ENCODE measurements at places on chromosomes 16 and 17.

DNA sequence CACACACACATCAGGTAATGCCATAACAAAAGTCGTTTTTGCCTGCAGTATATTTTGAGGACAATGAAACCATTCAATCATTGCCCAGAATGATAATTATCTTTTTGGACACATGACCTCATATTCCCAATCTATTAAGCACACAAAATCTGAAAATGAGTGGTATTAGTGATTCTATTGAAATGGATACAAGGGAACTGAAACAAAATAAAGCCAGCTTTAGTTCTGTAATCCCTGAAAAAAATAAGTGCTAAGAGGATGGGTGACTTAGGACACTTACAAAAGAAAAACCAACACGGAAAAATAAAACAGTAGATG is 128.3 kb upstream of the MAF start:
- DNase-seq = no peak

DNA sequence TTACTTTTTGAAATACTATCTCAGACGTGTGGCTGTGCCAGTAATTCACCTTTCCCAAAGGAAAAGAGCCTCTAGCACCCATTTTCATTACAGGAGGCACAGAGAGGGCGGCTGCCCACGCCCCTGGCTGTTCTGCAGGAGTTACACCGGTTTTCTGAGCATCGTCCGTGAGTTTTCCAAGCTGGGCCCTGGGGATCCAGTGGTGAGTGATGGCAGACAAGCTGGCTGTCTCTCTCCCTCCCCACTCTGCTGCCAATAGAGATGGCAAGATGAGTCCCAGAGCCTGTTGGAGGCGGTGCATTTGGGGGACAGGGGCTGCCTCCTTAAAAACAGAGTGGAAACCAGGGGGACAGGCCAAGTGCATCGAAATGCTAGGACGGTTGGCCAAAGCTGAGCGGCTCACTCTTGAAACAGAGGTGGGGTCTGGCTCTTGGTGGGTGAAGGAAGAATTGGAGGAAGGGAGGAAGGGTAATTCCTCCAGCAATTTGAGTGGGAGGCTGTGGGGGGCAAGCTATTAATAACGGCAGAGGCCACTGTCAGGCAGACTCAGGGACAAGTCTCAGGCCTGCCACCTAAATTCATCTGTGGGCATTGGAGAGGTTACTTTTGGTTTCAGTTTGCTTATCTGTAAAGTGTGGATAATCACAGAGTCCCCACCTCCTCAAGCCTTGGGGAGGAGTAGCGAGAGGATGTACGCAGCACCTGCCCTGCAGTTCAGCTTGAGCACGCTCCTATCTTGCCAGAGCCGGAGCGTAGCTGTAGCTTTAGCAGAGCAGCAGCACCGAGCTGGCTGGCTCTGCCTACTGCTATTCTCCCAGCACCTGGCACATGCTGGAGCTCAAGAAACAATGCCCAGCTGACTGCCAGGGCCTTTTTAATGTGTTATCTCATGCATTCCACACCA is 7.5 kb upstream of the NOS2 start:
- no peak for DNase-seq

- no peak for DNase-seq
Observed at GRCh38 chr16:89918453-89919347, at the start of gene MC1R. TSS of gene MC1R (plus strand) at chr16:89918862. CDS start at chr16:89919259, 397 bp downstream.

GRCh38 chr16:48064971-48065370 is 90.8 kb downstream of the ABCC12 start:
- DNase-seq = no peak

- DNase-seq = no peak
Observed at GRCh38 chr17:77609553-77610517, 348.7 kb upstream of the TNRC6C start.

DNA sequence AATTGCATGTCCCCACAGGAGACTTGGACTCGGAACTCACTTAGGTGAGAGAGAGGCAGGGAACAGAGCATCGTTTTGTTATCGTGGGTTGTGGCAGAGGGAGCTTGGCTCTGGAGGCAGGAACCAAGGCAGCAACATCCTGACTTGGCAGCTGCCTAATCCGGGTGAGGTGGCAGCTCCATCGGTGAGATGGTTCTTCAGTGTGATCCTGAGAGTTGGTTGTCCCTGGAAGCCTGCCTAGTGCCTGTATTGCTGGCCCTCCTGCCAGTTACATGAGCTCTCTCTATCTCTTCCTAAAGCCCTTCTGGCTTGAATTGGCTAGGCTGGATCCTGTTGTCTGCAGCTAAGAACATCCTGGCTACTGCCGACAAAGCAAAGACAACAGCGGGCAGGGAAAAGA is 19.9 kb upstream of the SEC14L1 start:
- no peak for DNase-seq

DNA sequence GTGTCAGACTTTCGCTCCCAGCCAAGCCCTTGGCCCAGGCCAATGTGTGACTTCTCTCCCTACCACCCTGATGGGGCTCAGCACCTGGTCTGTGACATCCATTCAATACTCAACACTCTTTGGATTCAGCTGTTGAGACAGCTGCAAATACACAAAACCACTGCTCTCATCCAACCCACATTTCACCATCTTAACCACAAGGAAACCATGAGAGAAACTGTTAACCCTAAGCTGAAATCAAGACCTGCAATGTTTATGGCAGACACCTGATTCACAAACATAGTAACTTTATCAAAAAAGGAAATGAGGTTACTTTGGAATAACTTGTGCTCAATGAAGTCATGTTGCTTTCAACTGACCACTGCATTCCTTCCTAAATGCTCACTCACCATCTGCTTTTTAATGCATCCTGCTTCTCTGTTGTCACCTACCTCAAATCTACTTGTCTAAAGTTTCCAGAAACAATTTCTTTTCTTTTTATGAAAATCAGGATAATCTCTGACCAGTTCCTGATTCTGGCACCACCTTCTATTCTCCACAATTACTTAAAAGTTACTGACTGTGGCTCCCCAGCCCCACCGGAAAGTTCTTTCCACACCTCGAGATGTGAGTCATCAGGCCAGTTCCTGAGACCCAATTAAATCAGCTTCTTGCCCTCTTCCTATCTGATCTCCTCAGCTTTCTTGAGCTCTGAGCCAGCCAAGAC is 88.2 kb downstream of the NOG start:
- DNase-seq = peak; percentile 32

DNA sequence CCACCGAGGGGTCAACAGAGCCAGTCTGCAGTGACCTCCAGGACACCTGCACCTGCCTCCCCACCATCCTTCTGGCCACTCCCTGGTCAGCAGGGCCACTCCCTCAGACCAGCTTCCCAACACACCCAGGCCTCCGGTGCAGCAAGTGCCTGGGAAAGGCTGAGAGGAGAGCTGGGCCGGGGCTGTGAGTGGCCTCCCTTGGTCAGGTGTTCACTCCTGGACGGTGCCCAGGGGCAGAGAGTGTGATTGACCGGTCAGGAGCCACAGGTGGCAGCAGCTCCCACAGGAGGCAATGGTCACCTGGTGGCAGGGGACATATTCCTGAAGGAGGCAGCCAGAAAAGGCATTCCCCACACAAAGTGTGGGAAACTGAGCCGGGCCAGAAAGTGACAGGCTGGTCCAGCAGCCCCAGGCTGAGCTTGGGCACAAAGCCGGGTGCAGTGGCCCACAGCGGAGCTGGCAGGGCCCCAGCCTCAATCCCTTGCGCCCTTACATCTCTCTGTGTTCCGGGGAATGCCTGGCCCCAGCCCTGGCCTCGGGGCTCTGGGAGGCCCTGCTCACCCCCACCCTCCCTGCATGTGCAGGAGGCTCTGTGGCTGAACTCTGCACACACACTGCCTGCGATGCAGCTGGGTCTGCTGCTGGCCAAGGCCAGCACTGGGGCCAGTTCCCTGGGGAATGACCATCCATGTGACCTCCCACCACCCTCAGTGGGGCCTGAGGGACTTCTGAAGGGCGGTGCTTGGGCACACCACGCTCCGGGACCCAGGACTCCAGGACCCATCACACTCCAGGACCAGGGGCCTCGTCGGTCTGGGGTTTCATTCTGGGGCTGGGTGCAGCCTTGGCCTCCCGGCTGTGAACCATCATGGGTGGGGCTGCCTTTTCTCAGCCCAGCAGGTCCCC is 1.2 kb upstream of the C17orf99 start:
- no peak for DNase-seq

DNA sequence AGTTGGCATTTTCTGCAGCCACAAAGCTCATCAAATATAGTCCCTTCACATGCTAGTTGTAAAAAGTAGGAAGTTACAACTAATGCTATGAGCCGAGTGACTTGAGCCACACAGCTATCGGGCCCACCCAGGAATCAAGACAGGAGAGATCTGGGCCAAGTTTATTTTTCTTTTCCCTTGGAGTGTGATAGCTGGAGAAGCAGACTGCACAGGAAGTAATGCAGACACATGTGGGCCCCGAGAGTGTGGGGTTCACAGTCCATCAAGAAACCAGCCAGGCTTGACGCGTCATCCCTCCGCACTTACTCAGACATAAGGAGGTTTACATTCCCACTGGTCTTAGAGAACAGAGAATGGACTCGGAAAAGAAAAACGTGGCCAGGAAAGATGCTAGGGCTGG is 403.1 kb upstream of the CDH11 start:
- DNase-seq = peak; percentile 16

DNA sequence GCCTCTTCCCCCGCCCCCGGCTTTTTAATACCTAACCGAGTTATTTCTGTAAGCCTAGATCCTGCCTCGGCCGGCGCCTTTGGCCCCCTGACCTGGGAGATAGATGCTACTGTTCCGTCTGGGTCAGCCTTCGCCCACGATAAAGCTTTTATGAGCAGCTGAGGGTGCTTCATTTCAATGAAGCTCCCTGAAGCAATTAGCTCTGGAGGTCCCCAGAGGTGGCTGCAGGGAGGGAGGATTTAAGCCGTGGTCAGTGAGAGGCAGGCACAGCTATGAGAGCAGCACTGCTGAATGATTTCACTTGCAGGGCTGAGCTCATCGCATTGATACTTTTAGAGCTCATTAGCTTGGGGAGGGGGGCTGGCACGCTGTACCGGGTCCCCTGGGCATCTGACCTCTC is 89.4 kb downstream of the RPA1 start:
- DNase-seq = no peak

- DNase-seq = no peak
Observed at GRCh38 chr17:47806913-47807255, 14.7 kb downstream of the OSBPL7 start.

DNA sequence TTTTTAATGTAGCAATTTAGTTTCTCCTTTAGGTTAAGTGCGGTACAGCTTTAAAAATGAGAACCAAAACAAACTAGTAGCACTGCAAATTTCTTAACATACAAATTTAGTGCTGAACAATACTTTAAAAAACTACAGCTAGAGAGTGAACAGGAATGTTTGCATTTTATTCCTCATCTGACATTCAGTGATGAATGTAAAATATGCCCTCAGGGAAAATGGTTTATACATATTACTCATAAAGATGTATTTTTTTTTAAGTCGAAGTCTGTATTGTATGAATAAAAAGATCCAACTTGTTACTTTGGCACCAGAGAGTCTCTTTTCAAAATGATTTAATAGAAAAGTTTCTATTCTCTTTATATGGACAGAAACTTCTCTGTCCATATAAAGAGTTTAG is 96.8 kb downstream of the BRIP1 start:
- peak; percentile 77 for DNase-seq

GRCh38 chr16:25172831-25173230 is 43.9 kb upstream of the AQP8 start:
- no peak for DNase-seq

DNA sequence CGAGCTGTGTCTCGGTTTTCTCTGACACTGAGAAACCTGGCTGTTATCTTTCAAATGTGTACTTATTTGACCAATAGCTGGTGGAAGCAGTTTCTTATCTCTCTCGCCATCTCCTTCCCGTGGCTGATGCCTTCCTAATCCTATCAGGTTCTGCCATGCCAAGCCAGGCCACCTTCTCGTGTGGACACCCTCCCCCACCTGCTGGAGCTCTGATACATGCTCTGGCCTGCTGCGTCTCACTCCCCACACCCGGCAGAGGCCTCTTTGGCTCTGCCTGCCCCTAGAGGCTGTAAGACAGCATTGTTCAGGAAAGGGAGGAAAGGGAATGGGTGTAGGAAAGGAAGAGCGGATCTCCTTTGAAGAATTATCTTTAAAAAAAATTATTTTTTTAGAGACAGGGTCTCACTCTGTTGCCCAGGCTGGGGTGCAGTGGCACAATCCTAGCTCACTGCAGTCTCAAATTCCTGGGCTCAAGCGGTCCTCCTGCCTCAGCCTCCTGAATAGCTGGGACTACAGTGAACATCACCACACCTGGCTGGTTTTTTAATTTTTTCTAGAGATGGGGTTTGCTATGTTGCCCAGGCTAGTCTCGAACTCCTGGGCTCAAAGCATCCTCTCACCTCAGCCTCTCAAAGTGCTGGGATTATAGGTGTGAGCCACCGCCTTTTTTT is 7.5 kb upstream of the ARMC5 start:
- DNase-seq = peak; percentile 13

GRCh38 chr16:82231008-82231787 is 61.2 kb upstream of the MPHOSPH6 start:
- DNase-seq = no peak

DNA sequence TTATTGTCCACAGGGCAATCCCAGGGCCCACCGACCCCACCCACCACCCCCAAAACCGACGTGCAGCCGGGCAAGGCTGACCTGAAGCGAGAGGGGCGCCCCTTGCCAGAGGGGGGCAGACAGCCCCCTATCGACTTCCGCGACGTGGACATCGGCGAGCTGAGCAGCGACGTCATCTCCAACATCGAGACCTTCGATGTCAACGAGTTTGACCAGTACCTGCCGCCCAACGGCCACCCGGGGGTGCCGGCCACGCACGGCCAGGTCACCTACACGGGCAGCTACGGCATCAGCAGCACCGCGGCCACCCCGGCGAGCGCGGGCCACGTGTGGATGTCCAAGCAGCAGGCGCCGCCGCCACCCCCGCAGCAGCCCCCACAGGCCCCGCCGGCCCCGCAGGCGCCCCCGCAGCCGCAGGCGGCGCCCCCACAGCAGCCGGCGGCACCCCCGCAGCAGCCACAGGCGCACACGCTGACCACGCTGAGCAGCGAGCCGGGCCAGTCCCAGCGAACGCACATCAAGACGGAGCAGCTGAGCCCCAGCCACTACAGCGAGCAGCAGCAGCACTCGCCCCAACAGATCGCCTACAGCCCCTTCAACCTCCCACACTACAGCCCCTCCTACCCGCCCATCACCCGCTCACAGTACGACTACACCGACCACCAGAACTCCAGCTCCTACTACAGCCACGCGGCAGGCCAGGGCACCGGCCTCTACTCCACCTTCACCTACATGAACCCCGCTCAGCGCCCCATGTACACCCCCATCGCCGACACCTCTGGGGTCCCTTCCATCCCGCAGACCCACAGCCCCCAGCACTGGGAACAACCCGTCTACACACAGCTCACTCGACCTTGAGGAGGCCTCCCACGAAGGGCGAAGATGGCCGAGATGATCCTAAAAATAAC is 3.0 kb downstream of the SOX9 start:
- no peak for DNase-seq

- DNase-seq = no peak
Observed at GRCh38 chr17:48174833-48175523, 67.4 kb downstream of the SNX11 start.

- DNase-seq = no peak
Observed at GRCh38 chr16:14310519-14310991, 239.4 kb downstream of the MRTFB start.

DNA sequence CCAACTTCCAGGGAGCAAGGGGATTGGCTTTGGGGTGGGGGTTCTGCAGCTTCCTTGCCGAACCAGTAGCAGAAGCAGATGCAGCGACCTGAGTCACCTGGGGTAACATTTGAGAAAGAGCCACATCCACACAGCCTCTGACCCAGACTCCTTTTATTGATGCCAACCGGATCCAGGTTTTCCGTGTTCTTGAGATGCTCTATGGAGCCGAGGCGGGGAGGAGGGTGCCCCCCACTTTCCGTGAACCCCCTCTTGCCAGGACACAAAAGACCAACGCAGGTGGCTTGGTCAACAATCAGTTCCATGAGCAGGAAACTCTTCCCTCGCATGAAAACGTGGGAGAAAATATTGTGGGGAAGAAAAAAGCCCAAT is 125.8 kb downstream of the C16orf78 start:
- DNase-seq = no peak
